ENCODE measurements at places on chromosomes 16 and 17.

DNA sequence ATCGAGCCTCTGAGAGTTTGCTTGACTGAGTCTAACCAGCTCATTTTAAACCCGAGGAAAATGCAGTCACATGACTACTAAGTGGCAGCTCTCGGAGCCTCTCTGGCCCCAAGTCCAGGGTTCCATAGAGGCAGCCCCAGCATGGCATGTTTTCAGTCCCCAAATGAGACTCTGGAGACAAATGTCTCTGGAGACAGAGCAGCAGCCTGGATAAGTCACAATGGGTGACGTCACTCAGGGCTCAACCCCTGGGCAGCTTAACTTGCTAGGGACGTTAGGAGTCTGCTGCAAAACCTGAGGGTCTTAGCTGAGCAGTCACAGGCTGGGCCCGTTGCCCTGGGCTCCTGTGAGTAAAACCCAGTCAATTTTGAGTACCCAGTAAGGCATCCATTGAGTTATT is 6.9 kb upstream of the STH start:
- no peak for DNase-seq

DNA sequence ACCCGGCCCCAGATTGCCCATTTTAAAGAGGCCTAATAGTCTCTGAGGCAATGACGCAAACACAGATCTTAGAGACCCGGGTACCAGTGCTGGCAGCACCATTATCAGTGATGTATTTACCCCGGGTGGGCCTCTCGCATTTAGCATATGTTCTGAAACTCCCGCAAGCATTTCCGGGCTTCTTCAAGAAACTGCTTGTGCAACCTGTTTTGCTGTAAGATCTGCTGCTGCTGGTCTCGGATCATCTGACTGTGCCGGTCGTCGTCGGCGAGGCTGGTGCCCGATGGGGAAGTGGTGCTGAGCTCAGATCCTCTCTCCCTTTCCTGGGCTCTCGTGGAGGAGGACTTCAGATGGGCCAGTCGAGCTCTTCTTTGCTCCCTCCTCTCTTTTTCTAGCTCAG is 12.5 kb downstream of the CEP295NL start:
- DNase-seq: no peak

- DNase-seq: no peak
These were observed 78.5 kb downstream of the ZZEF1 start for GRCh38 chr17:4064366-4064765.

GRCh38 chr17:79815836-79816461 is 19.1 kb upstream of the CBX8 start:
- peak; percentile 81 for DNase-seq

DNA sequence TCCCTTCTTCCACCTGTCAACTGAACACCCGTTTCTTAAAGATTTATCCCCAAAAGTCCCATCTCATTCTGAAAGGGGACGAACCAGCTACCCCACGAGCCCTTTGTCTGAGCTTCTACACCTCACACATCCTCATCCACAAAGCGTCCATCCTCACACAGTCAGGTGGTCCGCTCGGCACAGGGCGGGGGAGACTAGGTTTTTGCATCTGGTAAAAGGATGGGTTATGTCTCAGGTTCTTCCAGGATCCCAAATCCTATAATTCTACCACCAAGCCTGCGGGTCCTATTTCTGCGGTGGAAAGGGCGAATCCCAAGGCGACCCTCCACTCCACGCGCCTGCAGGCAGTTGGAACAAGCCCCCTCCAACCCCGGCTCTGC is 458 bp downstream of the GFOD2 start:
- DNase-seq: peak; percentile 71

- no peak for DNase-seq
These were observed 718 bp upstream of the RPH3AL start for GRCh38 chr17:353213-353837.

DNA sequence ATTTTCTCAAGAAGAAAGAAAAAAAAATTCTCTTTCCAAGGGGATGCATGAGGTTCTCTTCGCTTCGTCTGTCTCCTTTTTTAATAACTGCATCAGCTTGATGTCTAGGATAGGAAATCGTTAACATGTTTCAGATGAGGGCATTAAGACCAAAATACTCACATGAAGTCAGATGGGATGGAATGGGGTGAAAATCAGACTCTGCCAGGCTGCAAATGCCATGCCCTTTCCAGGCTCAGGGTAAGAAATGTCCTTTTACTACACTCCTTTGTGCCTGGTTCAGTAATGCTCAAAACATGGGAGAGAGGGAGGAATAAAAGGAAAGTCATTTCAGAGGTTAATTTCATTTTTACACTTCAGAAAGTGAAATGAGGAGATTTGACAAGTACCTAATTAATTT is 21.7 kb upstream of the ERCC4 start:
- DNase-seq: no peak

- no peak for DNase-seq
These were observed 344.4 kb downstream of the SHISA9 start for GRCh38 chr16:13245713-13246377.

DNA sequence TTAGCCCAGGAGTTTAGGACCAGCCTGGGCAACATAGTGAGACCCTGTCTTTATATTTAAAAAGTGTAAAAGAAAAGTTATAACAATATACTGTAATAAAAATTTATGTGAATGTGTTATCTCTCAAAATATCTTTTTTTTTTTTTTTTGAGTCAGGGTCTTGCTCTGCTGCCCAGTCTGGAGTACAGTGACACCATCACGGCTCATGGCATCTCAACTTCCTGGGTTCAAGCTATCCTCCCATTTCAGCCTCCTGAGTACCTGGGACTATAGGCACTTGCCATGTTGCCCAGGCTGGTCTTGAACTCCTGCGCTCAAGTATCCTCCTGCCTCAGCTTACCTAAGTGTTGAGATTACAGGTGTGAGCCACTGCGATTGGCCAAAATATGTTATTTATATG is 45.5 kb upstream of the SLC25A19 start:
- DNase-seq: no peak

GRCh38 chr16:88197481-88198456 is 185.0 kb upstream of the ZNF469 start:
- DNase-seq: no peak

DNA sequence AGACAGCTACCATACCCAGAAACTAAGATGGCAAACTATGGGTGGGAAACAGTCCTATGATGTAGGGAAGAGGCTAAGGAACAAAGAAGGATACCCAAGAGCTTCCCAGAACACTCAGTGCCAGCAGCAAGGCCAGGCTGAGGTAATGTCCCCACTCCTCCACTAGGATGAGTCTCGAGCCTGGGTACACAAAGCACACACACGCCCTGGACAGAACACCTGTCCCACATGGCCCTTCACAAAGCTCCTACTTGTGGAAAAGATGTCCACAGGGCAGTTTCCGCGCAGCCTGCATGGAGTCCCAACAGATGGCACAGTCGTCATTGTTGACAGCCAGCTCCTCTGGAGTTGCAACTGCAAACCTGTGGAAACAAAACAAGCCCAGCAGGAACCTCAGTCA is 23.9 kb downstream of the AMFR start:
- peak; percentile 56 for DNase-seq

DNA sequence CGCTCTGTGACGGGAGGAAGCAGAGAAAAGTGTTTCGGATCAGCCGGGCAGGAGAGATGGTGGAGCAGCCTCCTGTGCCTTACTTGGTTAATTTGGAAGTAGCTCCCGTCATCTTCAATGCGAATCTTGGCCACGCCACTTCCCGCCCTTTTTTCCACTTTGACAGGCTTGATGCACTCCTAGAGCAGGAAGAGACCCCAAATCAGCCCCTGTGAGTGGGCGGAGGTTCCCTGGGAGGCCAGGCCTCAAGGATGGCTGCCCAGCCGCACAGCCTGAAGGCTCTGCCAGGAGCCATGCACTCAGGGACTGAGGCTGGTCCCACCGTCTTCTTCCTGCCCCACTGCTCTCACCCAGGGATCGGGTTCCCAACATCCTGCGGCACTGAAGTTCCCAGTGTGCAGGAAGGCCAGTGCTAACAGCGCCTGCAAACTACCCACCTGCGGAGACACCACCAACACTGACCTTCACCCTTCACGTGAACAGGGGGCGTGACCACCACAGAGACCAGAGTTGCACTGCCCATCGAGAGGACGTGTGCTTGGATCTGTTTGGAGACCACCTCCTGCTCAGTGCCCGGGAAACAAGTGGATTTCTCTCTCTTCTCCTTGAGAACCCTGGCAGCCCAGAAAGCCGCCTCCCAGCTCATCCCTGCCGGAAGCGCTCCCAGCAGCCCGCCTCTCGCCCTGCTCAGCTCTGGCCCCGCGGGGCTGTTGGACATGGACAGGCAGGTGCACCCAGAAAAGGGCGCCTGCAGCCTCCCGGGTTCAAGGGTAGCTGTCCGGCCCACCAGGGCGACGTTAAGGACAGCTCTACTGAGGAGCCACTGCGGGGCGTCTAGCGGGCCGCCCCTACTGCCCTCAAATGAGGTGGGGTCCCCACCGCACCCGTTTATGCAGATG is 988 bp downstream of the CIAO3 start:
- no peak for DNase-seq

- no peak for DNase-seq
These were observed 36.2 kb downstream of the CDRT4 start for GRCh38 chr17:15431196-15431595.

DNA sequence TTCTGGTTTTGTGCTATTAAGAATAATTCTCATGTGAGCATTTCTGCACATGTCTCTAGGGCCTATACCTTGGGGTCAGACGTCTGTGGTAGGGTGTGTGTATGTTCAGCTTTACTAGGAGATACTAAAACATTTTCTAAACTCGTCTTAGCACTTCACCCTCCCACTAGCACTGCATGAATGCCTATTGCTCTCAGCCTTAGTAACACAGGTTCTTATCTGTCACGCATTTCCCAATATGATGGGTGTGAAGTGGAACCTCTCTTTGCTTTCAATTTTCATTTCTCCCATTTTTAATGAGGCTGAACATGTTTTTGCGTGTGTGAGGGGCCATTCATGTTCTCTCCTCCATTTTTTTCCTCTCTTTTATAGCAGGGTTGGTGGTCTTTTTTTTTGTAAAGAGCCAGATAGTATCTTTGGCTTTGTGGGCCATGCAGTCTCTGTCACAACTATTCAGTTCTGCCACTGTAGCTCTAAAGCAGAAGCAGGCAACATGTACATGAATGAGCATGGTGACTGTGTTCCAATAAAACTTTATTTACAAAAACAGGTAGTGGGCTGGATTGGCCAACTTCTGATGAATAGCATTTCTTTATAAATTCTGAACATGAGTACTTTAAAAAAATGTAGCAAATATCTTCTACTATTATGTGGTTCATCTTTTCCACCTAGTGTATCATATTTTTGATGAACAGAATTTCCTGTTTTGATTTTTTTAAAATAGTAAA is 354.0 kb downstream of the XYLT1 start:
- DNase-seq: no peak

GRCh38 chr16:66344533-66345145 is 21.9 kb upstream of the CDH5 start:
- DNase-seq: no peak

GRCh38 chr16:57637020-57637419 is 8.6 kb downstream of the ADGRG1 start:
- no peak for DNase-seq

GRCh38 chr16:77723108-77723514 is 797 bp downstream of the NUDT7 start:
- no peak for DNase-seq

GRCh38 chr17:62627904-62628633 is 599 bp downstream of the MRC2 start:
- no peak for DNase-seq

- no peak for DNase-seq
These were observed 6.8 kb downstream of the GABARAPL2 start for GRCh38 chr16:75572864-75573542.

Measured in H7 (cell line).